Myocyte (in vitro differentiated cells): ENCODE measurements at places on chromosomes 16 and 17. TPM values are rescaled to one million over a fixed set of nuclear protein-coding genes. Genes with fewer than 3 reads are reported as not detected.

Gene PRKCB
- not detected in 2 replicates for total RNA-seq

Gene HAP1
- 0.16 TPM in 1 of 2 replicates, not detected in the other for total RNA-seq

Gene MMP25
- 0.05 TPM in 2 replicates for total RNA-seq

DNA sequence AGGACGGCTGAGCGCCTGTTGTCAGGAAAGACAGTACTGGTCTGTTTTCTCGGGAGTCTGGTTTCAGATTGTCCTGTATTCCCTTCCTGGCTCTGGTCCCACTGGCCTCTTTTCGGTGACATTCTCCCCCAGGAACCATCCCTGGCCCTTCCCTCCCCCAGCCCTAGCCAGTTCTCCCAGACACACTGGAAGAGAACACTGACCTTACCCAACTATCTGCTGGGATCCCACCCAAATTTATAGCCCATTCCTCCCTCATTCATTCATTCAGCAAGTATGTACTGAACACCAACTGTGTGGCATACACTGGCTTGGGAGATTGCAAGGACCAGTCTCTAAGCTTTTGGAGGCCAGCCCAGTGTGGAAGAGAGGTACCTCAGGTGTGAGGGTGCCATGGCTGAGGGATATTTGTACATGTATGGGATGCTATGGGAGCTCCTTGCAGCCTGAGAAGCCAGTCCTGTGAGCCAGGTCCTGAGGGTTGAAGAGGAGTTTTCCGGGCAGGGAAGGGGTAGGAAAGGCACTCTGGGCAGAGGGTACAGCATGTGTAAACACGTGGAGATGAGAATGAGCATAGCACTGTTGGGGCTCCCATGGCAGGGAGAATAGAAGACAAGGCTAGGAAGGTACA is 5.2 kb downstream of the RND2 start:
- no peak for DNase-seq

- no peak for DNase-seq
Observed at GRCh38 chr17:81493198-81494038, 19.2 kb downstream of the ACTG1 start.
